Activated T-cell treated with anti-CD3 and anti-CD28 coated beads for 48 hours (primary cell): ENCODE measurements at places on chromosomes 6 and 20.

GRCh38 chr20:1870792-1871550 lies 24.2 kb upstream of the SIRPA start:
- DNase-seq: no peak

GRCh38 chr20:8527998-8528723 lies 396.1 kb downstream of the PLCB1 start:
- DNase-seq: no peak

GRCh38 chr20:33704197-33704924 lies 15.7 kb downstream of the PXMP4 start:
- DNase-seq: no peak

GRCh38 chr6:119273272-119274196 lies 76.0 kb downstream of the MAN1A1 start:
- no peak for DNase-seq

GRCh38 chr6:160881148-160881808 lies 110.3 kb upstream of the MAP3K4 start:
- DNase-seq: no peak

DNA sequence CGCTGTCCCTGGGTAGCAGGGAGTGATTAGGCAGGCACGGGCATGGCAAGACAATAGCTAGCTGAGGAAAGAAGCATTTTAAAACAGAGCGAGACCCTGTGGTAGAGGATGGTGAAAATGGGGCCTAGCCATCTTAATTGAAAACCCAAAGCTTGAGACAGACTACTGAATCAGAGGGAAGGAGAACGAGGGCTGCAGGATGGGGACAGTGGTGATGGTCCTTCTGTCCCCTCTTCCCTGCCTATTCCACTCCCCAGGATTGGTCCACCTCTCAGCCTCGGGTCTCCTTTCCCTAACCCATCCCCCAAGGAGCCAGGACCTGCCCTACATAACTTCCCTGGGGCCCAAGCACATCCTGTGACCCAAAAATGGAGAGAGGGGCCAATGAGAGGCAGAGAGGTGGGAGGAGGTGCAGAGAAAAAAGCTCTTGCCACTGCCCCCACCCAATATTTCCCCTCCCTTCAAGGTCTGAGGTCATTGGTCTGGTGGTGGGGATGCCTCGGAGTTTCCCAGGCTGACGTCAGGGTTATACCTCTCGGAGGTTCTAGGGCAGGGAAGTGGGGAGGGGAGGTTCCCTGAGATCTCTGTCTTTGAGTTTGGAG lies 884 bp upstream of the CUTA start:
- DNase-seq: no peak

GRCh38 chr20:45041464-45042337 lies 59.2 kb downstream of the KCNS1 start:
- no peak for DNase-seq

DNA sequence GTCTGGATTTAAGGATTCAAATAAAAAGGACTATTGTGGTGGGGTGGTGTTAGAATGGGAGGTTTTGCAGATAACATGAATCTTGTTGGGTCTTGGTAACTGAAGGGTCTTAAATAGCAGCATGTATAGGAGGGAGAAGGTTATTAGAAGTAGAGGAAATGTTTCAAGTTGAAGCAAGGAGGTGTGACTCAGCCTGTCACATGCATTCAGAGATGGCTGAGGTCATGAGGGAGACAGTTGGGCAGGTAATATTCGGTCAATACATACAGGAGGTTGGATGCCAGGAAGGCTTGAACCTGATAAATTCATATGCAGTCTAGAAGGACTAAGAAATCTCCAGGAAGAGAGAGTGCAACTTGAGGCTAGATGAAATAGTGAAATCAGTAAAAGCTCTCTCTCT lies 6.1 kb downstream of the KLHL31 start:
- DNase-seq: no peak

DNA sequence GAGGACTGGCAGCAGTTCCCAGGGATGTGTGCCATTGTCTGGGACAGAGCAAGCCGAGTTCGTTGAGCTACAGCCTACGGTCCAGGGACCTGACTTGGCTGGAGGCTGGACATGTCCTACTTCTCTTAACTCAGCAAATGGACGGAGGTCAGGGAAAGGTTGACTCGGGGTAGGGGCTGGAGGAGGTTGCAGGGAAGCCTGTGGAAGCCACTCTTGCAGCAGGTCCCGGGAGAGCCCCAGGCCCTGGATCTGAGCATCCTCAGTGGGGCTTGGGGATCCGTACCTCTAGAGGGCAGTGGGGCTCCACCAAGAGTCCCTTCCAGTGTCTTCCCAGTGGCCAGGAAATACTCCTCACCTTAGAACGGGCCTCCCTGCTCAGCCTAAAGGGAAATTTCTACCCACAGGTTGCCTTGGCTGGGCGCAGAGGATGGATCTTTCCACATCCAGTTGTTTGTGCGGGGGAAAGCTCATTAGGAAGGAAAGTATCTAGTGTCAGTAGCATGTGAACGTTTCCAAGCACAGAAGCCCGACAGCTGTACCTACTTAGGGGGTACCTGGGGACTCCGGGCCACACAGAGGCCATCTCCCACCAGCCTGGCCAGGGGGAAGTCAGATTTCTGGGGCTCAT lies 170.2 kb downstream of the NFATC2 start:
- DNase-seq: peak; percentile 46

GRCh38 chr6:117521791-117522502 lies 39.5 kb downstream of the DCBLD1 start:
- no peak for DNase-seq

DNA sequence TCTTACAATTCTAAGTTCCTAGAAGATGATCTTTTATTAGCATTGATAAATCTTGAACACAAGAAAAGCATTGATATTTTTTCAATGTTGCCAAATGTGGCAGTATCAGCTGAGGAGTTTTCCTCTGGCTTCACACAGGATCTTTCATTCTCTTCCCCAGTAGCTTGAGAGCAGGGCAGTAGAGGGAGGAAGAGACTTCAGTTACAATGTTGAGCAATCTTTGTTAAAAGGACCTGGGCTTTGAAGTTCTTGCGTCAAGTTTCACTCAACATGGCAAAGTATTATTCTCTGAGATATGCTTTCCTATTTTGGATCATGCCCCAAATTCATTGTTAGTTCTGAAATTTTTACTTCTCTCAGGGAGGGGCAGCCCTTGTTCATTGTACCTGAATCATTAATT lies 238.0 kb downstream of the COL12A1 start:
- DNase-seq: no peak

GRCh38 chr20:10784554-10785183 lies 110.9 kb upstream of the JAG1 start:
- no peak for DNase-seq

- no peak for DNase-seq
These were observed 74.4 kb downstream of the PRL start for GRCh38 chr6:22222469-22222868.

- no peak for DNase-seq
These were observed 17.0 kb downstream of the PTPN1 start for GRCh38 chr20:50527068-50527605.

GRCh38 chr6:156760377-156760776 lies 16.8 kb upstream of the ARID1B start:
- DNase-seq: no peak

- peak; percentile 50 for DNase-seq
These were observed 10.0 kb upstream of the POU5F1 start for GRCh38 chr6:31180500-31180899.

- DNase-seq: no peak
These were observed 125.0 kb downstream of the FYN start for GRCh38 chr6:111748231-111748647.

- no peak for DNase-seq
These were observed 43.0 kb downstream of the EDN1 start for GRCh38 chr6:12333128-12333527.

- no peak for DNase-seq
These were observed 13.1 kb downstream of the MTHFD1L start for GRCh38 chr6:150878347-150879213.

DNA sequence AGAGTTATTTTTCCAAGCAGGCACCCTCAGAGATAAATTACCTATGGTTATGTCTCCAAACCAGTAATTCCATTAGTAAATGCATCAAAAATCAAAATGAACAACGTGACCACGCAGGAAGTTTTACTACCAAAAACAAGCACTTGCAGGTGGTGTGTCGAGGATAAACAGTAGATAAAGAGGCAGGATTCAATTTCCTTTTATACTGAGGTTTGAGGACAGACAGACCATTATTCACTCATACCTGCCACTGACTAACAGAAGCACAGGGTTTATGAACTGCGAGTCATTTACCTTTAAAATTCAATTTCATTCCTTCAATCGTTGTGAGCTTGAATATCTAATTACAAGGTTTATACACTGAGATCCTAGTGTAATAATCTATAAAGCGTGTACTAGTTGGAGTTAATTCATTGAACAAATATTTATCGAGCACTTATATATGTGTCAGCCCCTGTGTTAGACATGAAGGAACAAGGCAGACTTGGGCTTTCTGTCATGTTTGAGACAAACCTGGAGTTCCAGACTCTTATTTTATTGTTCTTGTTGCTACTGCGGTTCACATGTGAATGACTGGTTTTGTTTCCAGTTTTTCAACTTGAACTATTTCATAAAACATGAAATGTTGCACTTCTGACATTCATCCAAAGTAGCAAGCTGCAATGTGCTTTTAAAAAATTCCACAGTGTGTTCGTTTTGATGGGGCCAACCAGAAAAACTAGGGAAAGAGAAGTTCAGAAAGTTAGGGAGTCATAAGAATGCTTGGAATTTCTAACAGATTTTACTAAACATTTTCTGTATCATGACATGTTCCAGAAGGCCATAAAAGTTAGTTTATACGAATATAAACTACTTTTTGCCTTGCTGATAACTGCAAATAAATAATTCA lies 205.6 kb downstream of the UST start:
- DNase-seq: no peak

GRCh38 chr20:61890210-61890609 lies 175.5 kb downstream of the TAF4 start:
- no peak for DNase-seq

- no peak for DNase-seq
These were observed 235.0 kb downstream of the TTLL2 start for GRCh38 chr6:167559675-167560479.

DNA sequence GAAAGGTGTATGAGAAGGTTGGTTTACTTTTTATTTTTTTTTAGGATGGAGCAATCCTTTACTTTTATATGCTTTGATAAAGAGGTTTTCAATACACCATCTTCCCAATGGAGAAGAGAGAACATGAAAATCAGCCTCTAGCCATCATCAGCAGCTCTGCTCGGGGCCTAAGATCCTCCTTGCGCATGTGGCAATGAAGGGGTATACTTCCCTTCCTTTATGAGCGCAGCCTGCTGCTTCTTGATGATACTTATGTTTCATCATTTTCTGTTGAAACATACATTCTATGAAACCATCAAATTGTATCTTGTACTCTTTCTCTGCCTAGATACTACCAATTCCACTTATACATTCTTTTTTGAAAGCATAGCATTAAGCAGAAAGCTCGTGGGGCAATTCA lies 74.5 kb downstream of the MAP7 start:
- DNase-seq: no peak

DNA sequence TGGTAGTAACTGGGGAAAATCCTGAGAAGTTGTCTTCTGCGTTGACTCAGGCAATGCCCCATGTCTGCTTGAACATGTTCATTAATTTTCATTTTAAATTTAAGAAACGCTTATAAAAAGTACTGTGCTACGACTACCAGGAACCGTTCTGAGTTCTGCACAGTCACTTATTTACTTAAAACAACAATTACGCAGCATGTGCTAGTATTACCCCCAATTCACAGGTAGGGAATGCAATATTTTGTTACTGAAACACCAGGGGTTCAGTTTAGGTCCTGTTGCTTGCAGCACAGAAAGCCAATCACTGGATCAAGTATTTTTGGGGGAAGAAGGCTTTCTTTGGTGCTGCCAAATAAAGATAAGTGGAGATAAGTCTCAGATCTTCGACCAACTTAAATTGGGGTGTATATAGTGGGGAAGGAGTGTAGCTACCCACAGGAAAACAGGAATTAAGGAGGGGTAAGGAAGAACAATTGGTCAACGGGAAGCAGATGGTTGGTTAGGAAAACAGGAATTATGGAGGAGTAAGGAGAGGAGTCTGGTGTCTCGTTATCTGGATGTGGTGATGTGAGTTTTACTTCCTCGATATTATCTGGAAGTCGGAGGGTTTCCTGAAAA lies 5.2 kb upstream of the LRP11 start:
- no peak for DNase-seq

- DNase-seq: no peak
These were observed 134.8 kb downstream of the DTNBP1 start for GRCh38 chr6:15527838-15528617.

- DNase-seq: no peak
These were observed 83.8 kb downstream of the IYD start for GRCh38 chr6:150452428-150453243.

DNA sequence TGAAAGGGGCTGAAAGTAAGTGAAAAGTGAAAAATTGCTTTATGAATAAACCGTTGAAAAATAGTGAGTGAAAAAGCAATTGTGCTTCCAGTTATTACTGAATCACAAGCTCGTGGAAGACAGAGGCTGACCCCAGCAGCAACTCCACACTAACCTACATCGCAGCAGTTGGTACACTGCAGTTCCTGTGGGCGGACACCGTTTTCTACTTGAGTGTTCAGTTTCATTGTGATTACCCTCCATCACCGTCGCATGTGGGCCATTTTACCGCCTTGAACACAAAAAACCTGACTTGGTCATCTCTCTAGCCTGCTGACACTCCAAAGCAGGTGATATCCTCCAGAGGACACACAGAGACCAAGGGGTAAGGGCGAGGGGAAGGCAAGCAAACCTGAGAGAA lies 28.4 kb downstream of the PRDM1 start:
- DNase-seq: peak; percentile 75

DNA sequence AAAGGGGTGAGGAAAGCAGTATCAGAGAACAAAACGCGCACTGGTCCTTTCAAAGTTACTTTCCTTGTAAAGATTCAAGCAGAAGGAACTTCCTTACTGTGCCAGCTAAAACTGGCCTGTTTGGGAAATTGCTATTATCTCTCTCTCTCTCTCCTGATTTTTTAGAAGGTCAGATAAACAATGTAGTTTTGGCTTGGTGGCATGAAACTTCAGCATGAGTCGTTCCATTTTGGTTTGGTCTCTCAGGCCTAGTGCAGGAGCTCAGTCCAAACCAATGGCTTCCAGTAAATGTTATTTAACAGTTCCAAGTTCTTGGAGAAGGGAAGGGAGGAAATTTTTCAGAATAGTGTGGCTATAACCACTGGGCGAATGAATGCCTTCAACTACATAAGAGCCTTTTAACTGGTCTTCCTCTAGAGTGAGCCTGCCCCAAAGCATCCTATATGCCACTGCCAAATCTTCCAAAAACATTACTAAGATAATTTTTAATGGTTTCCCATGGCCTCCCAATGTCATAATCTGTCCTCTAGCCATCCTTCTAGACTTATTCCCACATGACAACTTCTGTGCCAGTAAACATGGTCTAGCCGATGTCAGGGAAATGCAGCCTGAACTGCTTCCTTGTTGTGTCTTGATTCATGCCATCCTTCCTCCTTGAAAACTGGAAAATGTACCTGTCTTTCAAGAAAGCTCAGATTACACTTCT lies 9.1 kb upstream of the SNX9 start:
- no peak for DNase-seq

DNA sequence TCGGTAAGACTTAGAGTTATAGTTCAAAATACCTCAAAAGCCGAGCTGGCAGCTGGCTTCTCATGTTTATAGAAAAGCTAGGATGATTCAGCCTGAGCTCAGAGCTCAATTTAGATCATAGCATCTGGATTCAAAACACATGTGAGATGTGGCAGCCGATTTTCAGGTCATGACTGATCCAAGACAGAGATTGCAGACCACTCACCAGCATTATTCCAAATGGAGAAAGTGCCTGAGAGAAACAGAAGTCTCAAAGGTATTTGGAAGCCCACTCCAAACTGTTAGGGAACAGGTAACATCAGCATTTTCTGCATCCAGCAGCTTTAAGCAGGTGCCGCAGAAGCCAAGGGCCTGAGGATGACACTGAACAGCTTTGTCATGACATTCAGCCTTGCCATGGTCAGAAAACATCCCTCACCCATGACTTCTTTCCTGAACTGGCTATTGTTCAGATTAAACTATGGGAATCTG lies 102.2 kb downstream of the BACH2 start:
- no peak for DNase-seq
